ENCODE measurements at places on chromosomes 4 and X. TPM values are rescaled to one million over a fixed set of nuclear protein-coding genes. Genes with fewer than 3 reads are reported as not detected.
A peak's percentile ranks its signal among the peaks of the same experiment; 100 is the strongest.

GRCh38 chr4:113893546-113893945 lies 85.9 kb downstream of the ARSJ start:
- no peak for DNase-seq

- no peak for DNase-seq
Observed at GRCh38 chr4:163378661-163379060, 35.0 kb downstream of the NPY5R start.

- no peak for DNase-seq
Observed at GRCh38 chrX:97030463-97030862, 146.8 kb downstream of the RPA4 start.

DNA sequence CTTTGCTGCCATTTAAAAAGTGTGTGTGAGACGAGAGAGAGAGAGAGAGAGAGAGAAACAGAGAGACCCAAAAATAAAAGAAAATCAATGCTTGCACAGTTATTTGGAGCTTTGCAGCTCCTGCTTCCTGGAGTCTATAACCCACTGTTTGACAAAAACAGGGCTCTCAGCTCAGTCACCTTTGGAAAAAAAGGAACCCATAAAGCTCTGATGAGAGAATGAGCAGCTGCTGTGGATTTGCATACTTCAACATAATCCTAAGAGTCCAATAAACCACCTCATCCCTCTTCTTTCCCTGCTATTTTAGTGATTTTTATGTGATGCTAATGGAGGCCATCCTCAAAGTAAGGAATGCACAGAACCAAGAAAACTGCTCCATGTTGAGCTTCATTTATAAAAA lies 50.3 kb downstream of the USP26 start:
- DNase-seq, result no peak

DNA sequence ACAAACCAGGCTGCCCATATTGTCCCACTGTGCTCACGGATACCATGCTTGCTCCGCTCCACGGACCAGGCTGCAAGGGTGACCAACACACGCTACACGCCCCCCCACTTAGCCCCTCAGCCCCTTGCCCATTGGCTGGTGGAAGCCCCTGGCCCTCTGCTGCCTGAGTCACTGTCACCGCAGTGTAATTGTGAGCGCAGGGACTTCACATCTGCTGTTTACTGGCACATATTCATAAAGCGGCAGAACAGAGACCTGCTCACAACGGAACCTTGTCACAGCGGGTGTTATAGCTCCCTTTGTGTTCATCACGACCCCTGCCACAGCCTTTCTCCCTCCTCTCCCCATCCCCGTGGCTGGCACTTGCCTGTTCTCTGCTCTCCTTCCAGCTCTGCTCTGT lies 83.7 kb downstream of the PSAPL1 start:
- DNase-seq, result no peak

DNA sequence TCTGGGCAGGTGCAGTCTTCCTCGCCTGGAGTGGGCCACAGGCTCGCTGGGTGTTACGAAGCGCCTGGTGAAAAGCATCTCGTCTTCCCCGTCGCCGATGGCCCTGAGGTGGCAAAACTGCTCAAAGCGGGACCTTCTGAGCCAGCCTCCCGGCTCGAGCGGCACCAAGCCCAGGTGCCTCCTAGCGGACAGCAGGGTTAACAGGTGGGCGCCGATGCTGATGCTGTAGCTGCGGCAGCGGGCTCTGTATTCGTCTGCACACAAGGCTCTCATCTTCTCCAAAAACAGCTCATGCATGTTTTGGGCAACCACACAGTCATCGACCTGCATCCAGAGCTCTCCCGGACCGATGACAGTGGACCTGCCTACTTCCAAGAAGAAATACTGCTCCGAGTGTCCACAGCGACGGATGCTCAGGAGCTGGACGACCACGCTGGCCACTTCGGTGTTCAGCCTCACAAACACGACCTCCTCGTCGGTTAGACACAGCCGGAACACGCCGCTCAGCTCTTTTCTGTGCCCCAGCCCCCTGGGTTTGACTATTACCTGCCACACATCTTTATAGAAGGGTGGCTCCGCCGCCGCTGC lies 1.2 kb downstream of the IRS4 start:
- DNase-seq, result no peak

DNA sequence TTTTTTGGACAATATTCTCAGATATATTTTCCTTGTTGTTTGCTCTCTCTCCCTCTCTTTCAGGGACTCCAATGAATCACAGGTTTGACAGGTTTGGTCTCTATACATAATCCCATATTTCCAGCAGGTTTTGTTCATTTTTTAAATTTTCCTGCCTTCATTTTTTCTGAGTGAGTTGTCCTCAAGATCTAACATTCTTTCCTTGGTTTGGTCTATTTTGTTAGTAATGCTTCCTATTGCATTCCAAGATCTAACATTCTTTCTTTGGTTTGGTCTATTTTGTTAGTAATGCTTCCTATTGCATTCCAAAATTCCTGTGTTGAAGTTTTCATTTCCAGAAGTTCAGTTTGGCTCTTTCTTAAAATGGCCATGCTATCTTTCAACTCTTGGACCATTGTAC lies 45.3 kb upstream of the ZMAT1 start:
- no peak for DNase-seq

GRCh38 chrX:54937416-54937815 lies 16.8 kb downstream of the TRO start:
- no peak for DNase-seq

DNA sequence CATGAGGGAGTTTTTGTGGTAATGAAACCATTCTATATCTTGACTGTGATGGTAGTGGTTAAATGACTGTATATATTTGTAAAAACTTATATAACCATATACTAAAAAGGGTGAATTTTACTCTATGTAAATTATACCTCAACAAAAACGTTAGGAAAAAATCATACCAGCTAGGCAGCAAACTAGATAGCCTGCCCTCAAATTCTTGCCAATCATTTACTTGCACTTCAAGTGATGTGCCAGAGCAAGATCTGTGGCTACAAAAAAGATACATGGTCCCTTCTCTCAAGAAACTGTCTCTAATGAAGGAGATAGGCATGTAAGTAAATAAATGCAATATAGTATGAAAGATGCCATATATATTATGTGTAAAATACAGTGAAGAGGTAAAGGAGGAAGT lies 10.0 kb upstream of the RNF128 start:
- DNase-seq, result no peak

GRCh38 chr4:26568446-26568994 lies 15.4 kb upstream of the TBC1D19 start:
- peak; percentile 93 for DNase-seq

DNA sequence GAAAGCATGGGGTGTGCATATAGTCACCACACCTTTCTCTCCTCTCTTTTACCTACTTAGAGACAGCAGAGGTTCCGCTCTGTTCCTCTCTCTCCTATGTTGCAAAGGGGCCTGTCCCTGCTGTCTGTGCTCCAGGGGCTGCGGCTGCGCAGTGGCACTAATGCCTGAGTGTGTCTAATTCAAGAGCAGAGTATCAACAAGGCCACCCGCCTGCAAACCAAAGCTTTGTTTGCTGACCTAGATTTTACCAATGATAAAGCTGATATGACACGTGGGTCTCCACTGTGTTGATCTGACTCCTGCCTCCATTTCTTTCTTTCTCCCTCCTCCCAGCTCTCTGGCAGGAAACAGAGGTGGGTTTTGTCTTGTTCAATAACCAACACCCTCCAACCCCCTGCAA lies 74.9 kb downstream of the NSG1 start:
- DNase-seq, result no peak

- peak; percentile 27 for DNase-seq
Observed at GRCh38 chrX:1717373-1717772, 102.5 kb downstream of the ASMT start.

DNA sequence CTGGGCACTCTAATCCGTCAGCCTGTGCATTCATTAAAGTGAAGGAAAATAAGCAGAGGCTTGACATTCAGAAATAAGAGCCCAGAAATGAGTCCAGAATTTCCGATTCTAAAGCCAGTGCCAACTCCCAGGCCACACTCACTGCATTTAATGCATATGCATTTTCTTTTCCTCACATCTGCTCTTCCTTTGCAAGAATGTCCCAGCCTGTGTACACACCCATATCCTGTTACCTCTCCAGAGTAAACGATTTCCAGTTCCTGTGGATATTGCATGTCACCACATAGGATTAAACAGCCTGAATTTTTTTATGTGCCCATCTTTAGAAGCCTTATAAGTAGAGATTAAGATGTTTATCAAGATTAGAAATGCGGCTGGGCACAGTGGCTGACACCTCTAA lies 27.5 kb downstream of the ARX start:
- DNase-seq, result no peak

DNA sequence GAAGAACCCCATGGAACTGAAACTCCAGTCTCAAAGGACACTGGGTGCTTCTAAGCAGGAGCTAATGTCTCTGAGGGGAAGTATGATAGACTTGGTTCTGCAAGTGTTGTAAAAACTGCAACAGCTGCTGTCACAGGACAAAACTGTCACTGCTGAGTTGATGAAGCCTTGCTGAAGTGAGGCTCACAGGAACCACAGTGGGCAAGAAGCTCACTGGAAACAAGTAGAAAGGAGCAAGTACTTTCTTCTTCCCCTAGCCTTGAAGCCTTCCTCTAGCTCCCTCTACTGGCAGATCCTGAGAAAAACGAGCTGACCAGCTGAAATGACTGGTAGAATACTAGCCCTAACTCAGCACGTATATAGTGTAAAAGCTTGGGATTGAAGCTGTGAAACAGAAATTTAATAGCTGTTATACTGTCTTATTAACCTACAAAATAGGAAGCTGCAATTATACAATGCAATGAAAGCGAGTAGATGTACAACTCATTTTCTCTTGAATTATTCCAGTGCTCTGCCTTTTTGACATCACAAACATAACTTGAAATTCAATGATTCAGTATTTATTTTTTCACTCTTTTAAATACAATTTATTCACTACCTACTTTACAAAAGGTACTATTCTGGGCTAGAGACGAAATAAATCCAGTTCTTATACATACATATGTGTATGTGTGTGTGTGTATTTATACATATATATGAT lies 91.4 kb downstream of the GABRB1 start:
- peak; percentile 21 for DNase-seq

GRCh38 chr4:14863418-14864364 lies 138.6 kb upstream of the CPEB2 start:
- no peak for DNase-seq

- no peak for DNase-seq
Observed at GRCh38 chr4:156568484-156568883, 403.1 kb downstream of the PDGFC start.

GRCh38 chr4:184632842-184633241 lies 16.4 kb downstream of the CASP3 start:
- no peak for DNase-seq

DNA sequence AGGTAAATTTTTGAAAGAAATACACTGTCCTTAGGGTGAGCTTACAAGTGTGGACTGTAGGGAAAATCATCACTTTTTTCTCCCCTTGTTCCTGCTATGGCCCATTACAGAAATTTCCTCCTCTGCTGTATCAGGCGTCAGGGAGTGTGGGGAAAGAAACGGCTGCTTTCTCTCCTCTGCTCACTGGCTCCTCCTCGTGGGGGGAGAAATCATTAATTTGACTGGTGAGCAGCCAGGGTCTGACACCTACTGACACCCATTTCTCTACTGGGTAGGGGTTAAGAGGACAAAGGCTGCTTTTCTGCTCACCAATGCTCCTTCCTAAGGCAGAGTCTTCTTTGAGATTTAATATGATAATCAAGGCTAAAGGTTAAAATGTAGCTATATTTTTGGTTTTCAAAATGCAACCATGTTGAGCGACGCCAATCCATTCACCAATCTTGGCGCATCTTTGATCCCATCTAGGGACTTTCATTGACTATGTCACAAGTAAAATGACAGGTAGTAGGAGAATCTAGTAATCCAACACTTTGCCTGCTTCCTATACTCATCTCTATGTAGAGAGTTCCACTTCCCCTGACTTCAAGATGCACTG lies 25.1 kb downstream of the SETD7 start:
- peak; percentile 35 for DNase-seq

DNA sequence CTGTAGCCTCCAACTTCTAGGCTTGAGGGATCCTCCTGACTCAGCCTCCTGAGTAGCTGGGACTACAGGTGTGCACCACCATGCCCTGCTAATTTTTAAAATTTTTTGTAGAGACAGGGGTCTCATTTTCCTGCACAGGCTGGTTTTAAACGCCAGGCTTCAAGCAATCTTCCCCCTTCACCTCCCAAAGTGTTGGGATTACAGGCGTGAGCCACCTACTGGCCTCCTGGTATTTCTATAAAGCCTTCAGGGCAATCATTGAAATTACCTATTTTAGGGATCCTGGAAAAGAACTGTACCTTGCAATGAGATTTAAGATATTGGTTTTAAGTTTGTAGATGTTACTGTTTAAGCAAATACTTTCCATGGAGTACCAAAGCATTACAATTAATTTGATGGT lies 13.5 kb upstream of the PLS3 start:
- DNase-seq, result no peak

- DNase-seq, result peak; percentile 67
Observed at GRCh38 chrX:13876652-13877051, 59.8 kb upstream of the GPM6B start.

DNA sequence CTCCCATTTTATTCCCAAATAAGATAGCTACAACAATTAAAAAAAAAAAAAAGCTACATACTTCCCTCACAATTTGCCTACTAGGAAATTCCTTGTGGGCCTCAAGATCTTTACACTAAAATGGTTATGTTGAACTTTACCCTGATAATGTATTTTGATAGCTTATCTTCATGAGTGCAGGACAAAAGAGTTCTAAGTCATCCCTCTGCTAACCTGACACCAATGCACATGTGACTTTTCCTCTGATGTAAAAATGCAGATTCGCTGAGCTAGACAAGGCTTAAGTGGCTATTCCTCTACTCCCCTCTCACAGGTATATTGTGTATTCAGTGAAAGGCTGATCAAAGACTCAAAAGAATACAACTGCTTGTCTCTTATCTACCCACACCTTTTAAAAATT lies 22.5 kb downstream of the ELF2 start:
- no peak for DNase-seq

GPR34 gene
- total RNA-seq, result not detected

NHSL2 gene
- total RNA-seq, result 0.36 TPM

SLC6A8 gene
- total RNA-seq, result 5.2 TPM

CXorf58 gene
- total RNA-seq, result not detected

CXCL8 gene
- 66.9 TPM for total RNA-seq

DRD5 gene
- total RNA-seq, result not detected

HERC5 gene
- total RNA-seq, result 6.1 TPM

TEX13C gene
- total RNA-seq, result not detected

NEUROG2 gene
- 0.12 TPM for total RNA-seq

ALB gene
- not detected for total RNA-seq

SYTL4 gene
- total RNA-seq, result 1.3 TPM

PPARGC1A gene
- 0.24 TPM for total RNA-seq

TCP11X1 gene
- total RNA-seq, result not detected

CXCL11 gene
- 0.10 TPM for total RNA-seq

KLB gene
- not detected for total RNA-seq

RASL11B gene
- total RNA-seq, result 1.9 TPM

MAGEC1 gene
- total RNA-seq, result 0.10 TPM
